HL-60 (cell line): ENCODE measurements at places on chromosomes 5 and 9.
A peak's percentile ranks its signal among the peaks of the same experiment; 100 is the strongest.

GRCh38 chr5:104361932-104362331 lies 799.3 kb upstream of the NUDT12 start:
- no peak for DNase-seq

- no peak for DNase-seq
These were observed 244.4 kb downstream of the FANCC start for GRCh38 chr9:95073042-95073607.

- DNase-seq, result no peak
These were observed 369.2 kb upstream of the CCNH start for GRCh38 chr5:87781976-87782375.

DNA sequence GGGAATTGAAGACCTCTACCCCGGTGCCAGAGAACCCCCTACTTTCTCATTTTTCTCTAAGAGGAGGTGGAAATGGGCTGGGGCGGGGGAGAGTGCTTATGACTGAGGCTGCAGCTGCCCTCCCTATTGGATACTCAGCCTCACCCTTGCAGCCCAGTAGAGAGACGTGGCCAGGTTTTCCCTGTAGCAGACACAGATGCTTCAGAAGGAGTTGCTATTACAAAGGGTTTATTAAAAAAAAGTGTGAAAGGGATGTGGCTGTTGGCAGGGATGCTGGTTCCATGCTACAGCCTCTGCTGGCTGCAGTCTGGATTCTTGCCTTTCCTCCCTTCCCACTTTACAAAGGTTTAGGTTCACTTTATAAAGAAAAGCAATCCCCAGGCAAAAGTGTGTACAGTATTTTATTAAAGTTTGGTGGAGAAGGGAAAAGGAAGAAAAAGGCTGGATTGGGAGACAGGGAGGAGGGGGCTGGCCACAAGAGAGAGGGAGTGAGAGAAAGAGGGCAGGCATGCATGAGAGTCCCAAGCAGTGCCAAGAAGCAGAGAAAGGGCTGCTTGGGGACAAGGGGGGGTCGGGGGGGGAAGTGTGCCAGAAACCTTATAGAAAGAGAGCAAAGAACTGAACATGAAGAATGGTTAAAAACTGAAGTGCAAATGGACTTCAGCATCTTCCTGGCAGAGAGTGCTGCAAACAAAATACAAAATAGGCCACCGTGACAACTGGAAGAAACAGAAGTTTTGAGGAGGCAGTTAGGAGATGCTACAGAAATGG lies 29.5 kb upstream of the NFIB start:
- no peak for DNase-seq

DNA sequence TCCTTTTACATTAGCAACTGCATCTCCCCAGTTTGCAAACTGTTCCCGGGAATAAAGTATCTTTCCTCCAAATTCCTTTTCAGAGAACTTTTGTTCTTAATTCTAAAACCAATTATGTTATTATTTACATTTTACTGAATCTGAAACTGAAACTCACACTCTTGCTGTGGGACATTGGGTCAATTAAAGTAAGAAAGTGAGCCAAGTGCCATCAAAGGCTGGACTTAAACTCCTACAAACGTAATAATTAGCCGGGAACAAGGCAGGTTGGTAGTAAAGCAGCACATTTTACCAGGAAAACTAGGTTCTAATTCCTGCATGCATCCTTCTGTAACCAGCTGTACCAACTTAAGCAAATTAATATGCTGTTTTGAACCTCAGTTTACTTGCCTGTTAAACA lies 328.2 kb upstream of the ZNF462 start:
- DNase-seq, result no peak

DNA sequence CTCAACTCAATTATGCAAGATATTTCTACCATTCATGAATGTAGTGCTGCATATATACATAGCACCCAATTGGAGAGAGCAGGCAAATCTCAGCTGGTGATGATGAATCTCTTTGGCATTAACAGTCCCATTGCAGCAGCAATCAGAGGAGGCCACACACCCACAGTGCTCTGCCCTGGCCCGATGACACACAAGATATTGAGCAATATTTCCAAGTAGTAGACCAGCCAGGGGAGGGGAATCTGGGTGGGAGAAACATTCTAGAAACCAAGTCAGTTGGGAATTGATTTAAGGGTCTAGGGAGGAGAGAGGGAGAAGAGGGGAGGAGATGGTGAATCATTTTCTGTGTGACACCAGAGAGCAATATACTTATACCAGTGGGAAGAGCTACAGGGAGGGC lies 14.9 kb upstream of the C5orf63 start:
- DNase-seq, result no peak

DNA sequence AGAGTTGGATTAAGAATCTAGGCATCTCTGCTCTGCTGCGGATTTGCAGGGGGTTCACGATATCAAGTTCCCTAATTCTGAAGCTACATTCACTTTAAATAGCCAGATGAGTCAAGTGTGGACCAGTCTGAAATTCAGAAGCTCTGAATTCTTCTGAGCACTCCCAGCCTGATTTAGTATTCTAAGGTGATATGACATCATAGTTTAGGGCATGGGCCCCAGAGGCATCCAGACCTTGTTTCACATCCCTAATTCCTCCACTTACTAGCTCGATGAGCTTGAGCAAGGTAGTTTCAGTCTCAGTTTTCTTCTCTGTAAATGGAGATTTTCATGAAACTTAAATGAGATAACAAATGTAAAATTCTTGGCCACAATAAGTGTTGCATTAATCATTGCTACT lies 65.2 kb downstream of the TMEM167A start:
- no peak for DNase-seq

DNA sequence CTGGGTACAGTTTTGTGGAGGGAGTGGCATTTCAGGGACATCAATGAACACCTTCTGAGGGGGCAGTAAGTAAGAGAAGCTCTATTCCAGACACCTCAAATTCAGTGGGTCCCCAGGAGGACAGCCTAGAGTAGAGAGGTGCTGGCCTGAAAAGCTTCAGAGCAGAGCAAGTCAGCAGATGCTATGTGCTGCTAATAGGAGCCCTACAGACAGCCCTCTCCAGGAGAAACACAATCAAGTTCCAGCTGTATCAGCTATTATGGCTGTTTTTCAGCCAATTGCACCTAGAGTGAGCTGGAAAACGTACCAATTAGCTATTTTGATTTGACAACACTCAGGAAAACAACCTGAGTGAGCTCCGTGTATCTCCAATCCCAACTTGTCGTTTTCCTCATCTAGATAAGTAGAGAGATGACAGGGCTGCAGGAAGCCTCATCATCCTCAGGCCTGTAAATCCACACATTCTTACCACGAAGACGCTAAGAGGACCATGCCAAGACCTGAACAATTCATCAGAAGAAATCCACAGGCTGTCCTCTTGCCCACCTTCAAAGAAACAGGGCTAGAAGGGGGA lies 104.9 kb downstream of the PIK3R1 start:
- no peak for DNase-seq

GRCh38 chr5:172630482-172630881 lies 10.6 kb upstream of the NEURL1B start:
- no peak for DNase-seq

GRCh38 chr9:12640016-12640587 lies 53.1 kb upstream of the TYRP1 start:
- DNase-seq, result peak; percentile 1

- no peak for DNase-seq
These were observed 761.7 kb upstream of the ARRDC3 start for GRCh38 chr5:92144824-92145223.

GRCh38 chr5:105905392-105905791 lies 1765.3 kb downstream of the EFNA5 start:
- no peak for DNase-seq

- DNase-seq, result no peak
These were observed 130.3 kb upstream of the CNTLN start for GRCh38 chr9:17004500-17004899.

- no peak for DNase-seq
These were observed 19.9 kb upstream of the ZFAND5 start for GRCh38 chr9:72384710-72385485.

- no peak for DNase-seq
These were observed 118.6 kb upstream of the MAST4 start for GRCh38 chr5:66477596-66477995.

GRCh38 chr5:152309926-152310450 lies 95.1 kb downstream of the NMUR2 start:
- no peak for DNase-seq
